Fibroblast of gingiva (primary cell): ENCODE measurements at places on chromosomes 1 and 21.
A peak's percentile ranks its signal among the peaks of the same experiment; 100 is the strongest.

DNA sequence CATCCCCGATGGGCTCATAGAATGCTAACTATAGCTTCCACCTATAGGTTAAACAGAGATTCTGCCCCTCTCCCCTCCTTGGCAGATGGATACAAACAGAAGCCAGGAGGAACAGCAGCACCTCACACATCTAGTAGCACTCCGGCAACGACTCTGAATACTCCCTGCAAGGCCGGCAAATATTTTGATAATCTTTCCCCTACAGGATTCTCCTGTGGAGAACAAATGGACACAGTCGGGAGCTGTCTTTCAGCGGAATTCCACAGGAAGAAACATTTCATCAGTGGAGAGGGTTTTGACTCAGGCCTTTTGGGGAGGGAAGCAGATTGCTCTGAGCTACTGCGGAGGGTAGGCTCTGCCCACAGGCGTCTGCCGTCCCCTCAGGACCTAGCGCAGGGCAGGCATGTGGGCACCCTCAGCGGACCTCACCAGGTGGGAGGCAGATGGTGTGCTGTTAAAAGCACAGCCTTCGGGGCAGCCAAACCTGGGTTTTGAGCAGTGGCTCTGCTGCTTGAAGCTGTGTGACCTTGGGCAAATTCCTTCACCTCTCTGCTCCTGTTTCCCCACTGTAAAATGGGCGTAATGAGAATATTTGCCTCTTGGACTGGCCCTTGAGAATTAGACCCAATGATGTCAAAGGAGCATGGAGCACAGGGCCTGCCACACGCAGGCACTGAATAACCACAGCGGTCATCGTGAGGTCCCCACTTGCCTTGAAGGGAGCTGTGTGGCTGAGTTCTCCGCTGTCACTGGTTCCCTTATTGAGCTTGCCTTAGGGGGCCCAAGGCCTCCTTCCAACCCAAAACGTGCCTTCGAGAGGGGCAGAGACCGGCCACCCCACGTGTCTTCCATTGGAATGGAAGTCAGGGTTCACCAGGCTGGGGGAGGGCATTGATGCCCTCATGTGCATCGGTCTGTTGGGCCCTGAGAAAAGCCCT lies 19.2 kb upstream of the BCAR3 start:
- no peak for DNase-seq

GRCh38 chr21:45019076-45019886 lies 55.1 kb upstream of the ADARB1 start:
- no peak for DNase-seq

- no peak for DNase-seq
Observed at GRCh38 chr1:150554086-150554452, 4.9 kb downstream of the ADAMTSL4 start.

GRCh38 chr1:23019863-23020625 lies 776 bp downstream of the KDM1A start:
- DNase-seq = peak; percentile 11

- DNase-seq = peak; percentile 17
Observed at GRCh38 chr1:94974824-94975223, 47.9 kb upstream of the CNN3 start.

GRCh38 chr1:47478090-47478489 lies 40.2 kb downstream of the FOXD2 start:
- peak; percentile 10 for DNase-seq

DNA sequence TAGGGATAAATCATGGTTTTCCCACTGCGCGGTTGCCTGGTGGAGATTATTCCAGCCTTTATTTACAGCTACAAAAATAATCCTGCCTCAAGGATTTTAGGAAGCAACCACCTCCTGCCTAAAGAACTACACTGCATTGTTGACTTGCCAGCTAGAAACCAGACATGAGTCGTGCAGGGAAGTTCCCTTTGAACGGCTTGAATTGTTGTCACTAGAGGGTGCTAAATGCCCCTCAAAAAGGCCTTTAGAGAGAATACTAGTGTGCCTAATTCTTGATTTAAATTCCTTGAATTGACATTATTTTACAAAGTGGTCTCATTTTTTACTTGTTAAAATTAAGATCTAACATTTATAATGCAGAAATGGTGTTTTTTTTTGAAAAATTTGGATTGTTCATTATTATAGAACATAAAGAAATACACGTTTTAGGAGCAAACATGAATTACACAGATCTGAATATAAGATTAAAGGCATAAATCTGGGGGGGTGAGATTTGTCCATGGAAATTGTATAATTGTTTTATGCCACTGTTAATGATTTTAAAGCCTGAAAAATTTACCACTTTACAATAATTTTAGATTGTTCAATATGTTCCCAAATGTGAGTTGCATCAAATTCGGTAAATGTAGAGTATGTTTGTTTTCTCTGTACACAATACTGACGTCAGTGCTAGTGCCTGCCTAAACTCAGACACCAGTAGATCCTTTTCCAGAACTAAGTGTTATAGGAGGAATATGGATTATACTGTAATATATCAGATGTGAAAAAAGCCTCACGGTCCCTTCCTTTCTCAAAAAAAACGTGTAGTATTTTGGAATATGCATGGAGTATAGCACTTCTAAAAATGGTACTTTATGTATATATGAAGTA lies 7.6 kb upstream of the ERG start:
- peak; percentile 59 for DNase-seq

DNA sequence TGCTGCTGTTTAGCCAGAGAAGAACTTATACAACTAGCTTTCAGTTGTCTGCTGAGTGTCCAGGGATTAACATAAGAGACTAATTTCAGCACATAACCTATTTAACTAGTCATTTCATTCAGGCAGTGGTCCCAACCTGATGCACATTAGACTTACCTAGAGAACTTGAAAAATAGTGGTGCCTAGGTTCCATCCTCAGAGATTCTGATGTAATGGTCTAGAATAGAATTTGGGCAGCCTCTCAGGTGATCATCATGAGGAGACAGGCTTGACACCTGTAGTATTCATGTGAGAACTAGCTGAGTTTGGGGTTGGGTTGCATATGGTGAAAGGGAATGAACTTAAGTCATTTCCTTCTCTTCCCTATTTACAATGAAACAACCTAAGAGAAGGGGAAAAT lies 24.8 kb downstream of the CNST start:
- DNase-seq = no peak

DNA sequence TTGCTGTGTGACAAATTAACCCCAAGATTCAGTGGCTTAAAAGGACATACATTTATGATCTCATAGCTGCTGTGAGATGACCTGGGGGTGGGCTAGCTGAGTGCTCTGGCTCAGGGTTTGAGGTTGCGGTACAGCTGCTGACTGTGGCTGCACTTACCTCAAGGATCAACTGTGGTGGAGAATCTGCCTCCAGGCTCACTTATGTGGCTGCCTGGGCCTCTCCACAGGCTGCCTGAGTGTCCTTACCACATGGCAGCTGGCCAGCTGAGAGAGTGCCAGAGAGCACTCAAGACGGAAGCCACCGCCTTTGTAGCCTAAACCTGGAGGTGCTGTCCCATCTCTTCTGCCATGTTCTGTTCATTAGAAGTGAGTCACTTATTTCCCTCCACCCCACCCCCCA lies 5.7 kb downstream of the LRRC71 start:
- peak; percentile 23 for DNase-seq

GRCh38 chr1:182910143-182910542 lies 42.8 kb downstream of the SHCBP1L start:
- no peak for DNase-seq

GRCh38 chr1:41623736-41624135 lies 139.3 kb upstream of the EDN2 start:
- DNase-seq = no peak

- peak; percentile 98 for DNase-seq
Observed at GRCh38 chr1:201714542-201715329, 114.2 kb upstream of the IPO9 start.

- DNase-seq = no peak
Observed at GRCh38 chr1:97368296-97368695, 552.5 kb downstream of the DPYD start.

GRCh38 chr1:168428063-168428731 lies 115.6 kb downstream of the XCL2 start:
- DNase-seq = no peak

- no peak for DNase-seq
Observed at GRCh38 chr1:244447552-244447951, 4.2 kb downstream of the ADSS2 start.

GRCh38 chr1:16307222-16307621 lies 45.1 kb downstream of the FBXO42 start:
- no peak for DNase-seq

GRCh38 chr1:208127792-208128529 lies 116.2 kb downstream of the PLXNA2 start:
- no peak for DNase-seq

DNA sequence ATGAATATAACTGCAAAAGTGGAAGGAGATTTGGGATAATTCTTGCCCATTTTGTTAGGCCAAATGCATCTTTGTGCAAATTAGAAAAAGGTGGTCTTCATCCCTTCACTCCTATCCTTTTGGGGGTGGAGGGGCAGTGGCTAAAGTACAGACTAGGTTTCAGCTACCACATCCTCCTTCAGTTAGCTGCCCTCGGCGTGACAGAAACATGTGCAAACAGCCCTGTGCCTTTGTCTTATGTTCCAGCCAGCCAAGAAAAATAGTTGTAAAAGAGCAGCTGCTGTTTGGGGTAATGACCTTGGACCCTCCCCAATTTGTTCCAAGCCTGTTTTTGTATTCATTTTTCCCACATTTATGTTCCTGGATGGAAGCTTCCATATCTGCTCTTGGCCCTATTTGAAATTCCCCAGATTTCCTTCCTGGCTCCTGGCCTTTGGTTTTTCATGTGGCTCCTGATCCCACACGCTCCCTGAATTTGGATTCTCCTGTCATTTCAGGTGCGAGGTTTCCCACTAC lies 8.3 kb upstream of the LGALS8 start:
- no peak for DNase-seq

DNA sequence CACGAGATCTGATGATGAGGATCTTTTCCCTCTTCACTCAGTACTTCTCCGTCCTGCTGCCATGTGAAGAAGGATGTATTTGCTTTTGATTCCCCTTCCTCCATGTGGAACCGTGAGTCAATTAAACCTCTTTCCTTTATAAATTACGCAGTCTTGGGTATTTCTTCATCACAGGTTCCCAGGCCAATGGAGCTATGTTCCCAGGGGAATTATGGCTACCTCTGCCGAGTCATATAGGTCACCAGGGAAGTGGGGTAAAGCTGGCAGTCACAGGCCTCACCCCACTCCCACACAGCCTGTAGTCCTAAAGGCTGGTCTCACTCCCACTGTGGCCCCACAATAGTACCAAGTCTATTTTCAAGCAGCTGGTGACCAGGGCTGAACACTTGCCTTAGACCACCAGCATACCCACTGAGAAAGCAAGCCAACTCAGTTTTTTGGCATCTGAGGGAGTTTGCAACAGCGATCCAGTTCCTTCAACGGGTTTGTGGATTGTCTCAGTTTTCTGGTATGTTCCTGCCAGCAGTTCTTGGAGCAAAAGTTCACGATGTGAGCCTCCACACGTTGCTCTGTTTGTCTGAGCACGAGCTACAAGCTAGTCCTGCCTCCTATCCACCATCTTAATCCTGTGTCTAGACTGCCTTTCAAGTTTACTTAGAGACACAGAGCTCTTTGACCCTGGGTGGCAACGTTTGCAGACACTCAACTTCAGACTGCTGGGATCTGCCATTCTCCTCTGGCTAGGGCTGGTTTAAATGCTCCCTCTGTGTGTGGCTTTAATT lies 104.5 kb downstream of the CENPF start:
- DNase-seq = no peak

GRCh38 chr21:36480618-36481017 lies 696 bp upstream of the CLDN14 start:
- DNase-seq = no peak

DNA sequence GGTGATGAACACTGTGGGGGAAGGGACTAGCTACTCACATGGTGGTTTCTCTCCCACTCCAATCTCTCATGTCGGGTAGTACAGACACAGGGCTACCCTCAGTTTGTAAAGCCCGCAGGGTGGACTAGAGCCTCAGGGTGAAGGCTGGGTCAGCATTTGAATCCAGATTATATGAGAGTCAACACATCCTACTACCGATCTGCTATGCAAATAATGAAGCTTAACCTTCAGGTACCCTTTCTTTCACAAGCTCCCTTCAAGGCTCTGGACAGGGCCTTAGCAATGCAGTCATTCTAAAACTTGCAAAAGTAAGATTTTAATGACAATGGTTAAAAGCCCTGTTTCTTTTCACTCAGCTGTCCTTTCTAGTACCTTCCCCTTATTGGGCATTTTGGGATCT lies 5.5 kb upstream of the ZBED6 start:
- DNase-seq = no peak

GRCh38 chr21:45325206-45326168 lies 37.8 kb upstream of the POFUT2 start:
- no peak for DNase-seq

DNA sequence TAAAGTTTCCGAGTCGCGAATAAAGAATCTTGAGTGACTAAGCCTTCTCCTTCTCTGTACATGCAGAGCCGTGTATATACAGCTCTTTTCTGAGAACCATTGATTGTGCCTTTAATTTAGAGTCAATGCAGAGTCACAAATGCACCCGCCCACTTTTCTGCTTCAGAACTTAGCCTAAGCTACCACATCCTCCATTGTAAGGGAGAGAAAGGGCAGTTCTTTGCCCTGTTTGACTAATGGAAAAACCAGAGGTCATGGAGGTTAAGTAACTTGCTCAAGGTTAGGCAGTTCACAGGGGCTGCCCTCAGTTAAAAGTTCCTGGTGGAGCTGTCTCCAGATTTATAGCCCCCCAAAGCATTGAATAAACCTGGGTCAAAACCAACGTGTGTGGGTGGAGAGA lies 139.6 kb downstream of the TOMM20 start:
- no peak for DNase-seq

- no peak for DNase-seq
Observed at GRCh38 chr1:159171688-159172501, 480 bp downstream of the CADM3 start.

DNA sequence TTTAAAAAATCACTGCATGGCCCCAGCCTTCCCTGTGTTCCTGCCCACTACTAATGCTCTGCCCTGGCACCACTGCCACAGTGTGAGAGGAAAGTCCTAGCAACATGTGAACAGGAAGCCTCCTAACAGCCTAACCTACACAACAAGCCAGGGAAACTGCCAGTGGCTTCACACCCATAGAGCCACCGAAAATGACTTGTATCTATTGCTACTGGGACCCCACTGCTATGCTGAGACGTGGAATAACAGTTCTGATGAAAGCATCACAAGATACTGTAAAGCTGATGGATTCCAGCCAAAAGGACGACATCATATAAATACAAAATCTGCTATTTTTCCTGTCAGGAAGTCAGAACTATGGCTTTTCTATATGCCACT lies 74.9 kb downstream of the JAK1 start:
- no peak for DNase-seq

DNA sequence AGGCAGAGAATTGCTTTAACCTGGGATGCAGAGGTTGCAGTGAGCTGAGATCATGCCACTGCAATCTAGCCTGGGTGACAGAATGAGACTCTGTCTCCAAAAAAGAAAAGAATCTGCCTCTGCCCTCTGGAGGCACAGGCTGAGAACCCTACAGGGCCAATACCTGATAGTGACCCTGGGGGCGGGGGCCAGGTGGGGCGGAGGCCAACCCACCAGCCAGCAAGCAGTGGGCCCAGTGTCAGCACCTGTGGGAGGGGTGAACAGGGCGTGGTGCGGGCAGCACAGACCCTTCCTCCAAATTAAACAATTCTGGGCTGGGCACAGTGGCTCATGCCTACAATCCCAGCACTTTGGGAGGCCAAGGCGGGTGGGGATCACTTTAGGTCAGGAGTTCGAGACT lies 19.0 kb upstream of the PLEKHG5 start:
- no peak for DNase-seq

- peak; percentile 54 for DNase-seq
Observed at GRCh38 chr1:54408147-54409066, 2.2 kb upstream of the SSBP3 start.

GRCh38 chr21:36575306-36575705 lies 95.4 kb upstream of the CLDN14 start:
- no peak for DNase-seq
